ENCODE measurements at places on chromosomes 6 and 20. TPM values are rescaled to one million over a fixed set of nuclear protein-coding genes. Genes with fewer than 3 reads are reported as not detected.

The GSTA3 gene
- 15.3 TPM for total RNA-seq

The IRF4 gene
- 7.7 TPM for total RNA-seq

The GID8 gene
- total RNA-seq: 39.6 TPM

The KIF25 gene
- 0.29 TPM for total RNA-seq

The THBD gene
- total RNA-seq: 144 TPM

The CCN6 gene
- 1.9 TPM for total RNA-seq

The ZNF391 gene
- total RNA-seq: 1.8 TPM

The SPDEF gene
- 29.5 TPM for total RNA-seq

The TOMM6 gene
- 90.7 TPM for total RNA-seq

The RRAGD gene
- total RNA-seq: 13.3 TPM

The PLA2G7 gene
- 7.1 TPM for total RNA-seq

The BPIFB1 gene
- not detected for total RNA-seq

The TINAG gene
- total RNA-seq: not detected

The DNPH1 gene
- total RNA-seq: 61.8 TPM

The SLPI gene
- total RNA-seq: 222 TPM

The OR2H1 gene
- total RNA-seq: not detected
